Stimulated activated CD8-positive, alpha-beta memory T cell treated with anti-CD3 and anti-CD28 coated beads, Interleukin-4, amount 100 ng/mL, for 1 hour (primary cell): ENCODE measurements at places on chromosomes 12 and 14.

- DNase-seq = no peak
Measured at GRCh38 chr14:68293404-68293803, 473.8 kb downstream of the RAD51B start.

- DNase-seq = no peak
Measured at GRCh38 chr12:57278465-57279381, 27.7 kb upstream of the STAC3 start.

DNA sequence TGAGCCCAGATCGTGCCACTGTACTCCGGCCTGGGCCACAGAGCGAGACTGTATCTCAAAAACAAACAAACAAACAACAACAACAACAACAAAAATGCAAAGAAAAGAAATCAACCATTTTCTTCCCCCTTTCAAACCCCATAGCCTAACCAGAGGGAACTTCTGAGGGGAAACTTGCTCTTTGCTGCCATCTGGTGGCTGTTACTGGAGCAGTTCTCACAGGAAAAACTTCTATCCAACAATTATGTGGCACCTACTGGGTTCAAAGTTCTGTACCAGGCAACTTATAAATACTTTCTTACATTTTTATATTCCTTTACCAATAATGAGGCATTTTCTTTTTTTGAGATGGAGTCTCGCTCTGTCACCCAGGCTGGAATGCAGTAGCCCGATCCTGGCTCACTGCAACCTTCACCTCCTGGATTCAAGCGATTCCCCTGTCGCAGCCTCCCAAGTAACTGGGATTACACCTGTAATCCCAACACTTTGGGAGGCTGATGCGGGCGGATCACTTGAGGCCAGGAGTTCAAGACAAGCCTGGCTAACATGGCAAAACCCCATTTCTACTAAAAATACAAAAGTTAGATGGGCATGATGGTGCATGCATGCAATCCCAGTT, 50.9 kb upstream of the BICDL1 start:
- DNase-seq = peak; percentile 52

- DNase-seq = peak; percentile 41
Measured at GRCh38 chr12:54853933-54854538, at the start of gene MUCL1. Gene MUCL1, plus strand, starts transcription at chr12:54854516. Its CDS starts 67 bp downstream, at chr12:54854583.

DNA sequence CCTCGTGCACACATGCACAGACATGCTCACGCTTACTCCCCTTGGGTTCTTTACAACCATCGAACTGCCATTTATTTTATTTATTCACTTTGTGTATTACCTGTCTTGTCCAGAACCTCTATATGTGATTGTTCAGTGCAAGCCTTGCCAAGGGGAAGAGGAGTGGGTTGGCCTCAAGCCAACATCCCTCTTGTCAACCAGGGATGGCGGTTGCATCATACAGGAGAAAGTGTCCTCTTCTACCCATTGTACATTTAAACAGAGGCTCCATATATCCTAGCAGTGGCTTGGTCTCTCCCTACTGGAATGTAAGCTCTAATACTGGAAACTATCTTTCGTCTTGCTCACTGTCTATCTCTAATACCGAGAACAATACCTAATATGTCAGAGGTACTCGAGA, 108.4 kb downstream of the C12orf42 start:
- DNase-seq = no peak

DNA sequence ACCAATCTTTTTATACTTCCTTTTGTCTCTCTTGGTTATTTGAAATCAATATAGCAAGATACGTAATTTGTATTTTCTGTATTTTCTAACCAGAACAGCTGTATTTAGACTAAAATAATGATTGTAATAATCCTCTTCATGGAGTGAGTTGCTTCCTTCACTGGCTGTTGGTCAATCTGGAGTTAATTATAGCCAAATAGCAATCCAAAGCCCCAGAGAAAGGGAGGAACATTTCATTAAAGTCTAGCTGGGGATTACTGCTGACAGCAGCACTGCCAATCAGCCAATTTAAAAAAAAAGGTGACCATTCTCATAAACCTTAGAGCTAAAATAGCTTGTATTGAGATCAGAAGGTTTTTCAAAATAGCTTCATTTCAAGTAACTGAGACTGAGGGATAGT, 118.0 kb downstream of the TRHDE start:
- no peak for DNase-seq

GRCh38 chr14:68502230-68502629, 290.6 kb downstream of the ZFP36L1 start:
- DNase-seq = no peak

- no peak for DNase-seq
Measured at GRCh38 chr12:46253544-46254162, 15.2 kb downstream of the SLC38A1 start.

DNA sequence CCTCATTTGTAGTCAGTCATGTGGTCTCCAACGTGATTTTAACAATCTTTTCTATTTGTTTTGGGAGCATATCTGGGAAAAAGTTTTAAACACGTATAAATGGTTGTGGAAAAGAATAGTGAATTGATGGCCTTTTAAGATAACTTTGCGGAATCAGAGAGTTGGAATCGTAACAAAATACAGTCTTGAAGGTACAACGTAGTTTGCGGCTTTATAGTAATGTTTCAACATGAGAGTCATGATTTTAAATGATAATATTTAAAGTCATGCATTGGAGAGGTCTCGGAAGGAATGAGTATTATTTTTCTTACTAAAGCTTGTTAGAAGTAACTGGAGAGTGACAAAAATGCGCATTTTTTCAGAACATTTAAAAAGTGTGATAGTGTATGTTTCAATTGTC, 1.6 kb downstream of the AEBP2 start:
- no peak for DNase-seq

- no peak for DNase-seq
Measured at GRCh38 chr14:61518403-61518802, 176.9 kb upstream of the HIF1A start.

DNA sequence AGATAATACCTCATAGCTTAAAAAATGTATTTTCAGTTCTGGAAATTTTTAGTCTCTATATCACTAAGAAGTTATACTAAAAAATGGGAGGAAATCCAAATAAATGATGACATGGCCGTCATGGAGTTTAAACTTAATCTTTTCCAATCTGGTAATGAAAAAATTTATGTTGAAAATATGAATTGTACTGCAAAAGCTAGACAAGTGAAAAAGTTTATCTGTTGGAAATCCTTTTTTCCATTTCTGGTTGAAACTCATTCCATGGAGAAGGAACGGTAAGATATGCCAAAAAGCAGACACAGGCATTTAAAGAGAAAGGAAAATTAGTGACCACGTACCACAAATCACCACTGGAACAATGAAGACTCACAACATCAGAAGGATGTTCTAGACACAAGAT, 314.2 kb upstream of the PRICKLE1 start:
- DNase-seq = no peak
